ENCODE measurements at places on chromosomes 1 and 21. TPM values are rescaled to one million over a fixed set of nuclear protein-coding genes. Genes with fewer than 3 reads are reported as not detected.

- no peak for DNase-seq
- H3K27me3 ChIP-seq: no peaks in the 10 kb centered on the region
- no peak overlapping the region for H3K27ac ChIP-seq
- peaks cover 2% of the 10 kb centered on the region for H3K36me3 ChIP-seq
Observed at GRCh38 chr1:15668089-15668754, 15.9 kb upstream of the PLEKHM2 start.

- H3K27me3 ChIP-seq: peaks cover 5% of the 10 kb centered on the region
- DNase-seq: no peak
- peaks cover 26% of the 10 kb centered on the region for H3K4me1 ChIP-seq
- H3K36me3 ChIP-seq: no peaks in the 10 kb centered on the region
Observed at GRCh38 chr1:211518330-211519289, 26.6 kb upstream of the RD3 start.

DNA sequence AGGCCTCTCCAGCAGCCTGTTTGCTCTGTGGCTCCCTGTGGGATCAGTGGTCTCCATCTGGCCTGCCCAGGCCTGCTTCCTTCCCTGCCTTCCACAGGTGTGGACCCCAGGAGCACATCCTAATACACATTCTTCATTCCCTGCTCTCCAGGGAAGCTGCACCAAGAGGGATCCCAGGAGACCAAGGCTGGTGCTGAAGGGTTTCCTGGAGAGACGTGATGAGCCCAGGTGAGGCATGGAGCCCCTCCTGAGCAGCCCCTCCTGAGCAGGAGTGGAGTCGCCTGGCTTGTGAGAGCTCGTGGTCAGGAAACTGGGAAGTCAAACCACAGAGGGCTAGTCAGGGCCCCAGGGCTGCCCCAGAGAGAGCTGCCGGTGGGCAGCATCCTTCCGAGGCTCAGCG lies 561.4 kb downstream of the MATN1 start:
- H3K4me1 ChIP-seq: no peaks in the 10 kb centered on the region
- no peak overlapping the region for H3K4me3 ChIP-seq
- H3K27ac ChIP-seq: no peak overlapping the region
- H3K27me3 ChIP-seq: peaks cover 15% of the 10 kb centered on the region
- DNase-seq: no peak

DNA sequence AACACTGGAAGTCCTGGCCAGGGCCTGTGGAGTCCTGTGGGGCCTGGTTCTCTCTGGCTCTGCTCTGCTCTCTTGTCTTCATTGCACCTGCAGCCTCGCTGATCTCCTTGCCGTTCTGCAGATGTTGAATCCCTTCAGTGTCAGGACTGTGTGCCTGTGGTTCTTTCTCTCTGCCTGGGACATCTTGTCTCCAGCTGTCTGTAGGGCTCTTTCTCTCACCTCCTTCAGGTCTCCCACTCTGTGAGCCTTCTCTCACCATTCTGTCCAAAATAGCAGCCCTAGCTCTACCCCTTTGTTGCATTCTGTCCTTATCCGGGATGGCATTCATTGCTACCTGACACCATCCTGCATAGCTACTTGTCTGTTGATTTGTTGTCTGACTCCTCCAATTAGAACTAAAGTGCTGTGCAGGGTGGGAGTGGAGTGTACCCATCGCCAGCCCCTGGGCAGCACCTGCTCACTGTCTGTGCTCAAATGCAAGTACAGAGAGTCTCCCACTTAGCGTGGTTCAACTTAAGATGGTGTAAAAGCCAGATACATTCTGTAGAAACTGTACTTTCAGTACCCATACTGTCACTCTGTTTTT lies 8.9 kb downstream of the PGBD2 start:
- peak overlapping the region; percentile 3 for H3K27ac ChIP-seq
- no peaks in the 10 kb centered on the region for H3K27me3 ChIP-seq
- H3K36me3 ChIP-seq: peaks cover 27% of the 10 kb centered on the region
- no peak for DNase-seq
- H3K4me1 ChIP-seq: peaks cover 6% of the 10 kb centered on the region

GRCh38 chr1:176159993-176160392 lies 47.1 kb downstream of the COP1 start:
- H3K27me3 ChIP-seq: no peaks in the 10 kb centered on the region
- H3K27ac ChIP-seq: peak overlapping the region; percentile 36
- peaks cover 21% of the 10 kb centered on the region for H3K4me1 ChIP-seq
- DNase-seq: no peak

DNA sequence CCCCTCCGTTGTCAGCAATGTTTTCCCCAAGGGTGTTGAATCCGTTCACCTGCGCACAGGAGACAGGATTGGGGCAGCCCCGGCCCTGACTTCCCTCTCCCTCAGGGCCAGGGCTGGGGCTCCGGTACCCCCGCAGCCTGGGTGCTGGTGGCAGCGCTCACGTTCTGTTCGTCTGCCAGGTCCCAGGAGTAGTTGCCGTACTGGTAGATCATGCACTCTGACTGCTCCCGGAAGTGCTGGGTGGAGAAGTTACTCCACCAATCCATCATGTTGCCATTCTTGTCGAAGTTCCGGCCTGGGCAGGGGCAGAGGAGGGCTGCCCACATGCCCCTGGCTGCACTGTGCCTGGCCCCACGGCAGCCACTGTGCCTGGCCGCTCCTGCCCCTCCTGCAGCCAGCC lies 6.1 kb downstream of the PRXL2B start:
- peak overlapping the region; percentile 73 for H3K4me3 ChIP-seq
- H3K36me3 ChIP-seq: peaks cover 2% of the 10 kb centered on the region
- H3K4me1 ChIP-seq: peaks cover 3% of the 10 kb centered on the region

- H3K27ac ChIP-seq: no peak overlapping the region
- DNase-seq: no peak
- H3K4me1 ChIP-seq: peaks cover 9% of the 10 kb centered on the region
- no peak overlapping the region for H3K4me3 ChIP-seq
- no peaks in the 10 kb centered on the region for H3K36me3 ChIP-seq
Observed at GRCh38 chr1:31669433-31669785, 24.7 kb upstream of the PEF1 start.

GRCh38 chr1:184608581-184608980 lies 146.1 kb downstream of the EDEM3 start:
- no peaks in the 10 kb centered on the region for H3K36me3 ChIP-seq
- H3K27ac ChIP-seq: no peak overlapping the region
- H3K4me1 ChIP-seq: no peaks in the 10 kb centered on the region
- H3K27me3 ChIP-seq: peaks cover 2% of the 10 kb centered on the region
- H3K4me3 ChIP-seq: no peak overlapping the region

DNA sequence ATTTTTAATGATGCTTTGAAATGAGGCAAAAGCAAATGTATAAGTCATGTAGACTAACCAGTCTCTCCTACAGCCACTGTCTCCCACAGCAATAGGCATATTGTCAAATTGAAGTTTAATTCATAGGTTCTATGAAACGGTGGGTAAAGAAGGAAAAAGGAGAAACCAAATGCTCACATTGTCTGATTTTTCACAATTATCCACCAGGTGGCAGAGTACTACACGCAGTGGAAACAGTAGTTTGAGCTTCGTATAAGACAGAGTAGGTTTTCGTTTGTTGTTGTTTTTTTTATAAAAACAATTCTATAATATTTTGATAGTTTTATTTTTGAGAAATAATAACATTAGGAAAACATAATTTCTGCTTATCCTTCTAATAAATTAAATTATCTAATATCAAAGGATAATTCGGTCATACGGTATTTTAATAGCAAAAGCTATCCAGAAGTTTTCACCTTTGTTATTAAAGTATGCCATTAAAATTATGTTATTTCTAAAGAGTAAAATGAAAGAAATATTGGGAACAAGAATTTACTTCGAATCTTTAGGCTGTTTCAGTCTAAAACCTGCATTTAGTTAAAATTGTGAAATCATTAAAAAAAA lies 39.1 kb downstream of the TYW3 start:
- no peak overlapping the region for H3K4me3 ChIP-seq
- no peaks in the 10 kb centered on the region for H3K4me1 ChIP-seq
- no peaks in the 10 kb centered on the region for H3K36me3 ChIP-seq
- H3K27ac ChIP-seq: no peak overlapping the region

DNA sequence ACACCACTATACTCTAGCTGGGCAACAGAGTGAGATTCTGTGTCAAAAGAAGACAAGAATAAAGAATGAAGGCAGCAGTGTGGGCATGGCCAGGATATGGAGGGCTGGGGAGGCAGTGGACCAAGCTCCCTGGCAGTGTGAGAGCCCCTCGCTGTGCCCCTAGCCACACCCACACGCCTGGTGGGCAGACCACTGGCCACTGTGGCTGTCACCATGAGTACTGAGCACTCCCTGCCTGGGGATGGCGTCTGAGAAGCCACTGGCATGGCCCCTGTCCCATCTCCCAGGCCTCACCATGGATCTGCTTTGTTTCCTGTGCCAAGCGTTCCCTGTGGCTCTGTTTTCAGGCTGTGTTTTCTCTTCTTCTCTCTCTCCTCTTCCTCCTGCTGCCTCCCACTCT lies 51.7 kb downstream of the STUM start:
- no peak overlapping the region for H3K27ac ChIP-seq
- H3K4me3 ChIP-seq: no peak overlapping the region
- H3K36me3 ChIP-seq: no peaks in the 10 kb centered on the region
- no peak for DNase-seq
- H3K27me3 ChIP-seq: peaks cover 5% of the 10 kb centered on the region

DNA sequence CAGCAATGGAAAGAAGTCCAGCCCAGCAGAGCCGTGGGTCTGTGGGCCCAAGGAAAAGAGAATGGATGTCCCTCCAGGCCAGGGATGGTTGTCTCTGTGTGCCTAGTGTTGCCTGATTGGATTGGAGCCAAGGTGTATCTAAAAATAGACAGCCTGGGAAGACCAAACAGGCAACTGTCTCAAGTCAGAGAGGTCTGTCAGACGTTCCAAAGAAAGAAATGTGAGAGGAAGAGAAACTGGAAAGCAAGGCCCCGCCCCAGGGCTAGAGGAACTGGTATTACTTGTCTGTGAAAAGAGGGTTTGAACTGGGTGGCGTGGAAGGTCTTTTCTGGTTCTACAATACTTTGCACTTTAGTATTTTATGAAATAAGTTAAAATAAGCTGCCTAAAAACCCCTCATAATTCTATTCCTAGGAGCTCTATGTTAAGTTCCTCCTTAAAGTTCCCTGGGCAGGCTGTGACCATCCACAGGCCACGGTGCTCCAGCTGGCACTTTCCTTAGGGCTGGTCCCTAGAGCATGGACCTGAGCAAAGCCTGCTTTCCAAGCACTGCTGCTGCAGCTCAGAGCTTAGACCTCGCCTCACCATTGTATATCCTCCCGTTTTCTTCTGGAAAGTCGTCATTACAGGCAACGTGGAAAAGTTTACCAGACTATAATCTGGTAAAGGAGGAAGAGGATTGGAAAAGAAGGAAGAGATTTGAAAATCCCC lies 151.6 kb downstream of the DISC1 start:
- H3K27me3 ChIP-seq: no peaks in the 10 kb centered on the region
- H3K4me3 ChIP-seq: no peak overlapping the region
- peaks cover 6% of the 10 kb centered on the region for H3K36me3 ChIP-seq
- no peak overlapping the region for H3K27ac ChIP-seq
- DNase-seq: no peak
- no peaks in the 10 kb centered on the region for H3K4me1 ChIP-seq

- peak overlapping the region; percentile 35 for H3K27ac ChIP-seq
- peaks cover 32% of the 10 kb centered on the region for H3K4me1 ChIP-seq
- peak; percentile 51 for DNase-seq
- peak overlapping the region; percentile 31 for H3K4me3 ChIP-seq
- peaks cover 35% of the 10 kb centered on the region for H3K27me3 ChIP-seq
Observed at GRCh38 chr1:23904748-23905357, 8.3 kb downstream of the CNR2 start.

DNA sequence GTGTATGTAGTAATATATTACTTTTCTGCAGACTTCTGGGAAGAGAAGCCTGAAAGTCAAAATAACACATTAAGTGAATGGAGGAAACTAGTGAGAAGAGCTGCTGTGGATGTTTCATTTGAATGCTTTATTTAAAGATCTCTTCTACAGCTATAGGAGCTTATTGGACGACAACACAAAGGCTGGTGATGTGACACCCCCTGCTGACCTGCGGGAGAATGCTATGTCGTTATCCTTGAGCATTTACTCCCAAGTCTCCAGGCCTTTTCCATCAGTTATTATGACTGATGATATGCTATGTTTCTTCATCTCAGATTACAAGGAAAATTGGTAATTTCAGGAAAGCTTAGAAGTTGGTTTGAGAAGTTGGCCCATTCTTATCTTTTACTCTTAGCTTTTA lies 22.3 kb upstream of the PLA2G4A start:
- no peak overlapping the region for H3K27ac ChIP-seq
- H3K27me3 ChIP-seq: no peaks in the 10 kb centered on the region
- no peaks in the 10 kb centered on the region for H3K4me1 ChIP-seq
- DNase-seq: no peak
- H3K36me3 ChIP-seq: no peaks in the 10 kb centered on the region

GRCh38 chr1:236663934-236664333 lies 22.4 kb upstream of the ACTN2 start:
- H3K27me3 ChIP-seq: peaks cover 2% of the 10 kb centered on the region
- no peaks in the 10 kb centered on the region for H3K36me3 ChIP-seq
- H3K27ac ChIP-seq: no peak overlapping the region
- H3K4me3 ChIP-seq: no peak overlapping the region

DNA sequence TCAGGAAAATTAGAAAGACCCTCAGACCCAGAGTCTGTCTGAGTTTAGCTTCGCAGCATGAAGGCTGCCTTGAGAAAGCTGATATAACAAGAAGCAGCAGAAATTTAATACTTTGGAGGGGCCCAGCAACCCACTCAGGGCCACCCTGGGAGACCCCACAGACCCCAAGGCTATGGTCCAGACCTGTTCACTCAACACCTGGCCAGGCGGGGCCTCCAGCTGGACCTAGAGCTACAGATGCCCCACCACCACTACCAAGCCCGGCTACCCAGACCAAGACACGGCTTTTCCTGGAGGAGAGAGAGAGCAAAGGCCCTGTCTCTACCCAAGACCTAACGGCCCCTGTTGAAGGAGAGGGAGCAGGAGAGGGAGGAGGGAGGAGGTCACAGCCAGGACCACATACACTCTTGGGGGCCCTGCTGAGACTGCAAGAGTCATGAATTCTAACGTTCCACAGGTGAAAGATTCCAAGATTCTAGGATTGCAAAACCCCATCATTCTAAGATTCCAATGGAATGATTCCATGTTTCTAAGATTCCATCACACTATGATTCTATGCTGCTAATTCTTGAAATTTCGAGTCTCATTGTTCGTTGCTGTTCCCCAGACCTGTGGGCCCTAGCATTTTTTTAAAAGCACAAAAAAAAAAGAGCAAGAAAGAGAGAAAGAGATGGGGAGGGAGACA lies 53.2 kb downstream of the LACTBL1 start:
- H3K4me1 ChIP-seq: no peaks in the 10 kb centered on the region
- H3K4me3 ChIP-seq: no peak overlapping the region
- peaks cover 4% of the 10 kb centered on the region for H3K27me3 ChIP-seq
- no peaks in the 10 kb centered on the region for H3K36me3 ChIP-seq
- no peak overlapping the region for H3K27ac ChIP-seq

DNA sequence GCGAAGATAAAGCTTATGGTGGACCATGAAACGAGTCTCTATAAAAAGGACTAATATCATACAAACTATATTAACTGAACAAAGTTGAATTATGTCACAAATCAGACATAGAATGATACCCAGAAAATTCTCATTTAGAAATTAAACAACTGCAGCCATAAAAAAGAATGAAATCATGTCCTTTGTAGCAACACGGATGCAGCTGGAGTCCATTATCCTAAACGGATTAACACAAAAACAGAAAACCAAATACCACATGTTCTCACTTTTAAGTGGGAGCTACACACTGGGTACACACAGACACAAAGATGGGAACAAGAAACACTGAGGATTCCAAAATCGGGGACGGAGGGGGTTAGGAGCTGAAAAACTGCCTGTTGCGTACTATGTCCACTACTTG lies 11.5 kb downstream of the COP1 start:
- DNase-seq: no peak
- peaks cover 30% of the 10 kb centered on the region for H3K36me3 ChIP-seq
- H3K4me3 ChIP-seq: no peak overlapping the region
- no peak overlapping the region for H3K27ac ChIP-seq
- H3K4me1 ChIP-seq: peaks cover 34% of the 10 kb centered on the region
- no peaks in the 10 kb centered on the region for H3K27me3 ChIP-seq

Gene CD160
- total RNA-seq: 0.53 TPM

Gene C1orf53
- total RNA-seq: not detected

Gene LMOD1
- total RNA-seq: not detected

Gene DUSP23
- total RNA-seq: 20.1 TPM

Measured in activated naive CD8-positive, alpha-beta T cell treated with anti-CD3 and anti-CD28 coated beads, Interleukin-2, amount 10 ng/mL, durations not matched to agents 7 days and 5 days (primary cell).